Stomach (tissue), 19 donors: ENCODE measurements at places on chromosomes 13 and 19. TPM values are rescaled to one million over a fixed set of nuclear protein-coding genes. Genes with fewer than 3 reads are reported as not detected.

GRCh38 chr13:34322743-34323074 is 504.8 kb downstream of the RFC3 start:
- DNase-seq, result no peak

- no peak for DNase-seq
These were observed 133.6 kb downstream of the COL4A1 start for GRCh38 chr13:110173247-110173818.

UFM1 gene
- 28.4 TPM for polyA plus RNA-seq

ZNF180 gene
- 2.9 TPM for polyA plus RNA-seq

GRCh38 chr19:33826521-33826920 is 29.9 kb downstream of the KCTD15 start:
- no peak for DNase-seq

- DNase-seq, result no peak
These were observed 100.7 kb upstream of the RXFP2 start for GRCh38 chr13:31638577-31638976.

- DNase-seq, result peak; percentile 77
These were observed 48.1 kb downstream of the CRTC1 start for GRCh38 chr19:18731562-18732008.

- no peak for DNase-seq
These were observed 2.5 kb upstream of the HNRNPUL1 start for GRCh38 chr19:41261474-41262190.

OR4F17 gene
- not detected for polyA plus RNA-seq
